ENCODE measurements at places on chromosomes 11 and 22. TPM values are rescaled to one million over a fixed set of nuclear protein-coding genes. Genes with fewer than 3 reads are reported as not detected.

- no peaks in the 10 kb centered on the region for H3K4me1 ChIP-seq
- H3K4me3 ChIP-seq: no peak overlapping the region
- DNase-seq: no peak
- peaks cover 20% of the 10 kb centered on the region for H3K36me3 ChIP-seq
Measured at GRCh38 chr11:46445920-46446771, 54.6 kb upstream of the CHRM4 start.

GRCh38 chr11:41989823-41990380, 530.5 kb upstream of the LRRC4C start:
- no peaks in the 10 kb centered on the region for H3K27me3 ChIP-seq
- no peak overlapping the region for H3K4me3 ChIP-seq
- H3K27ac ChIP-seq: no peak overlapping the region
- H3K36me3 ChIP-seq: no peaks in the 10 kb centered on the region
- no peak for DNase-seq

DNA sequence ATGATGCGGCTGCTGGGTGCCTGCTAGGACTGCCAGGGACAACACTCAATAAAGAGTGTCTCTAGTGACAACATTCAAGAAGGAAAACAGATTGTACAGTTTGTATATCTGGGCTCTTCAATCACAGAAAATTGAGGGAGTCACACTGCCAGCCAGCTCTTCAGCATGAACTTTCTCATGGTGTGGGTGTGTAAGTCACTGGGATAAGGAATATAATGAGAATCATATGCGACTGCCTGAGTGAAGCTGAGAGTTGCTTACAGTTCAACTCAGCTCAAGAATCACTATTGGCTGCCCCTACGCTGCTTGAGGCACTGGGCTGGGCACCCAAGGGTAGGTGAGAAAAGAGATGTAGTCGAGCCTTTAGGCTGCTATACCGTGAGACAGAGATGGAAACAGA, 328.1 kb upstream of the PITPNB start:
- no peak overlapping the region for H3K4me3 ChIP-seq
- DNase-seq: no peak
- no peaks in the 10 kb centered on the region for H3K4me1 ChIP-seq
- no peaks in the 10 kb centered on the region for H3K27me3 ChIP-seq

Gene MMP11
- total RNA-seq: 2.3 TPM

Gene PANX3
- not detected for total RNA-seq

- H3K4me1 ChIP-seq: peaks cover 31% of the 10 kb centered on the region
- H3K4me3 ChIP-seq: no peak overlapping the region
- no peaks in the 10 kb centered on the region for H3K27me3 ChIP-seq
- DNase-seq: no peak
Measured at GRCh38 chr22:26486394-26486793, 2.7 kb downstream of the SRRD start.

DNA sequence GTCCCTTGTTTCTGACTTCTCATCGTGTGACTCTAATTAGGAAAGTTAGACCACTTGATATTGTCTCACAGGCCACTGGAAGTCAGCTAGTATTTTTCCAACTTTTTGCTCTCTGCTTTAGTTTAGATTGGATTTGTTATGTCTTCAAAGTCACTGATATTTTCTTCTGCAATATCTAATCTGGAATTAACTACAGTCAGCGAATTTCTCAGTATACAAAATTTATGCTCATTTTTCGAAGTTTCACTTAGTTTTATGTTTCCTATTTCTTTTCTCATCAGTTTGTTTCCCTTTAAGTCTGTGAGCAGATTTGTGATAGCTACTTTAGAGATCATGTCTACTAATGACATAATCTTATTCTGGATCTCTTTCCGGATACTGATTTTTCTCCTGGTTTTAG, 1027.2 kb upstream of the CNTN5 start:
- H3K4me1 ChIP-seq: no peaks in the 10 kb centered on the region
- no peaks in the 10 kb centered on the region for H3K27me3 ChIP-seq
- no peak for DNase-seq
- no peak overlapping the region for H3K4me3 ChIP-seq
- H3K36me3 ChIP-seq: no peaks in the 10 kb centered on the region
- H3K27ac ChIP-seq: no peak overlapping the region

DNA sequence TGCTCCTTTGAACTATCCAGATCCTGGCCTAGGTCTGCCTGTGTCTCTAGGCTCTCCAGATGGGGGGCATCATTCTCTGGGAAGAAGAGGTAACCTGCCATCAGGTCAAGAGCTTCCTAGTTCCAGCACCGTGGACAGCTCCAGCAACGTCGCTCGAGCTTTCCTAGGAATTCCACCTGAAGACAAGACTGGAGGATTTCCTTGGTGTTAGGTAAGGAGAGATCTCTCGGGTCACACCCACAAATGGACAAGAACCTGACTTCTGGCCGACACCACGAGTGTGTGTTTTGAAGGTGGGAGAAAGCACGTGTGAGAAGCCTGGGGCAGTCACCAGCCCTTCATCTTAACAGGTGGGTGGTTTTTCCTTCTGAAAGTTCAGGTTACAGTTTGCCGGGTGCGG, 1.2 kb downstream of the PRG3 start:
- H3K4me3 ChIP-seq: no peak overlapping the region
- H3K27ac ChIP-seq: no peak overlapping the region
- H3K4me1 ChIP-seq: no peaks in the 10 kb centered on the region
- H3K36me3 ChIP-seq: no peaks in the 10 kb centered on the region
- DNase-seq: no peak

Gene ASCL2
- total RNA-seq: not detected

DNA sequence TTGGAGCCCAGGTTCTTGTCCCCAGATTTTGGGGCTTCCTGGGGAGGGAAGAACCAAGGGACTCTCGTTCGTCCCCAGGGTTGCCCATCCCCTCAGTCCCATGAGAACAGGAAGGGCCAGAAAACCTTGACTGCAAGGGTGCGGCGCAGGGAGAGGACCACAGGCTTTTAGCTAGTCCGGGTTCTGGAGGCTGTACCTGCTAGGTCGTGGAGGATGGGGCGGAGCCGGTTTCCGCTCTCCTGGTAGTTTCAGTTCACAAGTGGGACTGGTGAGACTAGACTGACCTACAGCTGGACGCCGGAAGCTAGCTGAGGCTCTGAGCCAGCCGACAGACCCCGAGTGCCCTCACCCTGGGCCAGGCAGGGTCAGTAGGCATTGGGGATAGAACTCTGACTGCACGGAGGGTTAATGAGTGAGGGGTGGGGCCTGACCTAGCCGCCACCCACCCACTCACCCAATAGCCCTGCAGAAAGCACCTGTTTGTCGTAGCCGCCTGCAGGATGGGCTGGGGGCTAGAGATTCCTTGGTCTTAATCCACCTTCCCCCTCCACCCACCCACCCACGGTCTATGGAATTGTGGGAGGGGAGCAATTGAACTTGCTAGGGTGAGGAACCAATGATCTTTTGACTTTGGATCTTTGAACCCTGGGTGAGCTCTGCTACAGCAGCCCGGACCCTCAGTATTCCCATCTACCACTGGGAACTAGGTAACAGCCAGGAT, 1.5 kb downstream of the MAFF start:
- DNase-seq: no peak
- peak overlapping the region; percentile 55 for H3K27ac ChIP-seq
- no peaks in the 10 kb centered on the region for H3K36me3 ChIP-seq

Gene NAALAD2
- not detected for total RNA-seq

Gene CLMP
- 0.06 TPM for total RNA-seq

- H3K36me3 ChIP-seq: no peaks in the 10 kb centered on the region
- H3K4me1 ChIP-seq: no peaks in the 10 kb centered on the region
- H3K4me3 ChIP-seq: no peak overlapping the region
- DNase-seq: no peak
- no peak overlapping the region for H3K27ac ChIP-seq
Measured at GRCh38 chr11:84130646-84131427, 844.7 kb upstream of the CCDC90B start.

Measured in CD4-positive, alpha-beta T cell (primary cell).